T-helper 1 cell (primary cell): ENCODE measurements at places on chromosomes 11 and 22.

DNA sequence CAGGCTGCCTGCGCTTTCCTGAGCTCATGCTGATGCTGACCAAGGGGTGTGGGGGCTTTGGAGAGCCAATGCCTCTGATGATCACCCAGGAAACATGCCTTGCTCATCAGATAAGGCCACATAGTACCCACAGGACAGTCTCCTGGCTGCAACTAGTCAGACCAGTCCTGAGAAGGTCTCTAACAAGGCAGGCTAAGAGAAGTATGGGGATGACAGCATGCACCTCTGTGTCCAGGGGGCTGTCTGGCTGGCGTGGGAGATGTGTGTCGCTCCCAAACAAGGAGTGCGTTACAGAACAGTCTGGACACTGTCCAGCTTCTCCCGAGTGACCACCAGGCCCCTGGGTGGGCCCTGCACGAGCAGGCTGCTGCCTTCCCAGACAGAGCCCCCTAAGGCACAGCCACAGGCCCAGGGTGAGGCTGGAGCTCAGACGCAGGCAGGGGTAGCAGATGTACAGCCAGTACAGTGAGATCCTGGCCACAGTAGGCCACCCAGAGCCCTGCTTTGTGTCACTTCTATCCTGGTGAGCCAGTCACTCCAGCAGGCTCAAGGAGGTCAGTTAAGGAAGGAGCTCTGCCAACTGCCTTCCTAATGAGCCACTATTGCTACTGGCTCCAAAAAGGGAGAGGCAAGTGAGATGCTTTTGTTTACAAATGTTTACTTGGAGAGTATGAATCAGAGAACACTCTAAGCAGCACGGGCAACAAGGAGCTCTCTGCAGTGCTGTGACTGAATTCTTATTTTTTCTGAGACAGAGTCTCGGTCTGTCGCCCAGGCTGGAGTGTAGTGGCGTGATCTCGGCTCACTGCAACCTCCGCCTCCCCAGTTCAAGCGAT is 66.0 kb upstream of the CLTCL1 start:
- DNase-seq: no peak

- no peak for DNase-seq
Observed at GRCh38 chr22:41983513-41984405, 14.5 kb downstream of the SEPTIN3 start.

DNA sequence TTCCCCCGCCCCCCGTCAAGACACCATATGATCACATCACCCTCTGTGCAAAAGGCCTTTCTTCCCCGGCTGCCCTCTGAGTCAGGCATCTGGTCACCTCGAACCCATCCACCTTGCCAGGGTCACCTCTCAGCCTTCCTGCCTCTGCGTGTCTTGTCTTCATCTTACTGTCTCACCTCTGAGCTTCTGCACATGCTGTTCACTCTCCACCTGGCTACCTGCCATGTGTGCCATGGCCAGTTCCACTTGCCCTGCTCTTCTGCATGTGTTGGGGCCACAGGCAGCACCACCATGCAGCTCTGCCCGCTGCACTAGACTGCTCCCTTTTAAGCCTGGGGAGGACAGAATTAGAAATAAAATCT is 9.8 kb downstream of the ZNF74 start:
- no peak for DNase-seq

DNA sequence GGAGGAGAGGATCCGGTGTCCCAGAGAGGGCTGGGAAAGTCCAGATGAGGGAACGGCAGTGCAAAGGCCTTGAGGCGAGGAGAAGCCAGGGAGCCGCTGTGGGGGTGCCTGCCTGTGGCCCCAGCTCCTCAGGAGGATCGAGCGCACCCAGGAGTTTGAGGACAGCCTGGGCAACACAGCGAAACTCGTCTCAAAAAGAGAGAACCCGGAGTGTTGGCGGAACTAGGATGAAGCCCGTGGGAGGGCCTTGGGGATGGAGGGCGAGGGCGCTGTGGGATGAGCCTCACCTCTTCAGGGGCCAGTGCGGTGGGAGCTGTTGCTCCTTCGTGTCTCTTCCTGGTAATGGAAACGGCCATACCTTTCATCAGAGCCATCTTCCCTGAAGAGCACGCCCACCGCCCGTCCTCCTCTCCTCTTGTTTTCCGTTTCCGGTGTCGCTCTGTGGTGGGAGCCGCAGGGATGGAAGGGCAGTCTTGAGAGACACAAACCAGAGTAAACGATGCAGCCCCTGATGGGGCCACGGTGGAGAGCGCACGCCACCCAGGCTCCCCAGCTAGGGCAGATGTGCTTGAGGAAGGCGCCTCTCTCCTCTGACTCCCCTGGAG is 15.7 kb downstream of the TRMU start:
- no peak for DNase-seq

GRCh38 chr11:34783816-34784317 is 132.3 kb downstream of the APIP start:
- DNase-seq: no peak

- no peak for DNase-seq
Observed at GRCh38 chr22:28222976-28223745, 304.1 kb upstream of the PITPNB start.

DNA sequence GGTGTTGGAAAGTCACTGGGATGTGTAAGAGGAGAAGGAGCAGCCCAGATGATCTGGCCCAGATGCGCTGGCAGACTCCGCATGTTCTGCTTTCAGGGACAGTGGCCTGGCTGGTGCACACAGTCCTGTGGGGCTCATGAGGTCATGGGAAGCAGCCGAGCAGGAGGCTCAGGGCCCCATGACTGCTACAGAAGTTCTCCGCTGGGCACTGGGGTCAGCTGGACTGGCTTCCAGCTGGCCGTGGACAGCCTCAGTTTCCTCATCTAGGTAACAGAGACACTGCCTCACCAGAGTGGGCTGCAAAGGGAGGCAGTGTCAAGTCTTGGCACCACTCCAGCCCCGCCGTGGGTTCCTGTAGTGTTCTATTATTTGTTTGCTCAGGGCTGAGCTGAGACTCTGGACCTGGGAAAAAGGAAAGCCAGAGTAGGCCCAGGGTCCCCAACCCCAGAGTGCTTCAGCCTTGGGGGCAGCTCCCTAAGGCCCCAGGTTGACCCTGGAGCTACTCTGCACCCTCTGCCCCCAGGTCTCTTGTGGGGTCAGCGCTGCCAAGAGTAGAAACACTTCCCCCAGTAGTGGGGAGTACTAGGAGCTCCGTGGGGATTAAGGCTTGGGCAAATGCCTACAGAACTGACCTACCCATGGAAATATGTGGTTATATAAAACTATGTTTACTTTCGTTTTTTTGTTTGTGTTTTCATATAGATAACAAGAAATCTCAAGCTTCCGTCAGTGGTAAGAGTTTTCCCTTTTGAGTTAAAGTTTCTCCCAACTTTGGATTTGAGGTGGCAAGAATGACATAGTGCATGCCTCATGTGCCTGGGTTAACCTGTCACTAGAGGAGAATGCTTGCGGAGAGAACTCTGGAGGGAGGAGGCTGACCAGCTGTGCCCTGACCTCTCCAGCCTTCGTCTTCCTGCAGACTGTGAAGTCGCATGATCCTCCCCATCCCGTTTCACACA is 45.3 kb downstream of the MED15 start:
- DNase-seq: no peak

- DNase-seq: no peak
Observed at GRCh38 chr22:26884921-26885320, 227.5 kb downstream of the MIAT start.

GRCh38 chr22:39279170-39279850 is 34.5 kb upstream of the PDGFB start:
- no peak for DNase-seq

- no peak for DNase-seq
Observed at GRCh38 chr11:73664877-73665276, 18.5 kb downstream of the PLEKHB1 start.

DNA sequence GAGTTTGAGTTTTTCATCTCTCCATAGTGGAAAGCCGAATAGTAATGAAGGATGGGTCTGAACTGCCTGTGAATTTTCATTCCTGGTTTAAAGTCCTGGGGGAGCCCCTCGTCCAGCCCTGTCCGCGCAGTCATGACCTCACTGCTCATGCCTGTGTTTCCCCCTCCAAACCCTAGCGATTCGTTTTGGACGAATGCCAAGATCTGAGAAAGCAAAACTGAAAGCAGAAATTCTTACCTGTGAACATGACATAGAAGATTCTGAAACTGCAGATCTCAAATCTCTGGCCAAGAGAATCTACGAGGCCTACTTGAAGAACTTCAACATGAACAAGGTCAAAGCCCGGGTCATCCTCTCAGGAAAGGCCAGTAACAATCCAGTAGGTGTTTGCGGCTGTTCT is 30.5 kb downstream of the CDPF1 start:
- DNase-seq: no peak

GRCh38 chr11:17159441-17159840 is 48.3 kb downstream of the PIK3C2A start:
- no peak for DNase-seq

DNA sequence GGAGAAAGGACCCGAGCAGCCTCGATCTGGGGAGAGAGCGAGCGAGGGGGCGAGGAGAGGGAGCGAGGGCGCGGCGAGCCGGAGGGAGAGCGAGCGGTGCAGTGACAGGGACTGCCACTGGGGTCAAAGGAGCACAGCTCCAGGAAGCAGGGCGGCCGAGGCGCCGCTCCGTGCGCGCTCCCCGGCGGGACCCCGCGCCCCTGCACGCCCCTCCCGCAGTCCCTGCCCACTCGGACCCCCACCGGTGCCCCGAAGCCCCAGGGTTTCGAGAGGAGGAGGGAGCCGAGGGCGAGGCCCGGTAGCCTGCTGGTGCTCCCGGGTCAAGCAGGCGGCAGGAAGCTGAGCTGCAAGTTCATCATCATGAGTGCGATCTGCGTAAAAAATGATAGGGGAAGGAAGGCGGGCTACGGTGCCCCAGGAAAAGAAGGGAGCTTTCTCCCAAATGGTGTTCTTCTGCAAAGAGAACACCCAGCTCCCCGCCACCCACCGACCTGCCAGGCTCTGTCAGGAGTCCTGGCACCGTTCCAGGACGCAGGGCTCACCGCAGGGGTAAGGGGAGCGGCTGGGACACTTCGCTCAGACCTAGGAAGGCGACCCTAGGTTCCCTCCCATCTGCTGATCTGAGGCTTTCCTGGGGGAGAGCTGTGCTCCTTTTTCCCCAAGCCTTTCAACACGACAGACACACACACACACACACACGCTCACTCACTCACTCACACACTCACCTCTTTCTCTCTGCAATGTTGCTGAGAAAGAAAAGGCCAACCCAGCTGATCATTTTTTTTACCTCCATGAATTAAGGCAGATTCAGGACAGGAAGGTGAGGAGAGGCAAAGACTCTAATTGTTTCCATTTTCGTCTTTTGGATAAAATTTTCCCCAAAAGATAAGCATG is at the start of gene MPPED2:
Gene MPPED2, minus strand, starts transcription at position 103 of the 894 bp plus-strand sequence. CDS start 5,980 bp downstream, outside the sequence.
- DNase-seq: no peak

- DNase-seq: no peak
Observed at GRCh38 chr22:27609451-27609888, 192.1 kb downstream of the MN1 start.

DNA sequence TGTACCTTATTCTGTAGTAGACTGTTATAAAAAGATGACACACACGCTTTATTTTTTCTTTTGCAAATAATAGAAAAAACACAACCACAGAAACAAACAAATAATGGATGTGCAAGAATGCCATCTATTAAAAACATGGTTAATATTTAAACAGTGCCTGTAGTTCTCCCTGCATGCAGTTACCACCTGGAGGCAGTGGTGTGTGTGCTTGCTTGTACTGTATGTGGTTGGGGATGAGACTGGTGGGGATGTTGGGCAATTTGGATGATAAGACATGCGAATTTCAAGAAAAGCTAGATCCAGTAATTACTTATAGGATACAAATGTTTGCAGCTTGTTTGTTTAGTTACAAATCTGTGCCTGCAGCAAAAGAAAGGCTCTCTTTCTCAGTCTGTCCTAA is 3.6 kb downstream of the C11orf87 start:
- no peak for DNase-seq

DNA sequence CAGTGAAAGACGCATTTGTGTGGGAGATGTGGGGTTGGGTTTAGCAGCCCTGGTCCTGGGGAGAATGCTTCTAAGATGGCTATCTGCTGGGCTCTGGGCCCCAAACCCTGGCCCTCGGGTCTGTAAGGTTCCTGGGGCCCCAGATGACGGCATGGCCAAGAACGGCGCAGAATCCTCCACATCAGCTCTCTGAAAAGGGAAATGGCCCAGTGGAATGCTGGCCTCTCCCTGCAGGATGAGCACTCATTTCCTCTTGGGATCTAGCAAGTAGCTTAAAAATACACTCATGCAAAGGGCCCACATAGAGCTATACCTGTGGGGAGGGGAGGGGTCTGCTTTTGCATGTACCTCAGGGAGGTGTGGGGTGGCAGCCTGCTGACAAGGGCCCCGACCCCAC is 37.5 kb upstream of the LINC01488 start:
- no peak for DNase-seq

DNA sequence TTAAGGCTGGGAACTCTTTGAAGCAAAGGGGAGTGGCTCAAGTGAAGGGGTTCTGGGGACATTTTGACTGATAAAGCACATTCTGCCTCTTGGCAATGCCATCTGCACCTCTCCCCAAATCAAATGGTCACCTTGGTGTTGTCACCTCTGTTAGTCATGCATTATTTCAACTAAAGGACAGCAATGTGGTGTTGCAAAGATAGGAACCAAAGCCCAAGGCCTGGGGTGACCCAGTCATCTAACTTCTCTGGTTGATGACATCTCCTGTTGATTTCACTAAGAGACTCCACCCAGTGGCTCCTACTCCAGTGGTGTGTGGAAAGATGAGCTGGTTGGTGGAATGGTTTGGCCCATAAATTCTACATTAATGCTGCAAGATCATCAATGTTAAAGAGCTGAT is 7.8 kb upstream of the MS4A1 start:
- no peak for DNase-seq

GRCh38 chr11:38990139-38990538 is 2392.1 kb upstream of the RAG2 start:
- DNase-seq: no peak

DNA sequence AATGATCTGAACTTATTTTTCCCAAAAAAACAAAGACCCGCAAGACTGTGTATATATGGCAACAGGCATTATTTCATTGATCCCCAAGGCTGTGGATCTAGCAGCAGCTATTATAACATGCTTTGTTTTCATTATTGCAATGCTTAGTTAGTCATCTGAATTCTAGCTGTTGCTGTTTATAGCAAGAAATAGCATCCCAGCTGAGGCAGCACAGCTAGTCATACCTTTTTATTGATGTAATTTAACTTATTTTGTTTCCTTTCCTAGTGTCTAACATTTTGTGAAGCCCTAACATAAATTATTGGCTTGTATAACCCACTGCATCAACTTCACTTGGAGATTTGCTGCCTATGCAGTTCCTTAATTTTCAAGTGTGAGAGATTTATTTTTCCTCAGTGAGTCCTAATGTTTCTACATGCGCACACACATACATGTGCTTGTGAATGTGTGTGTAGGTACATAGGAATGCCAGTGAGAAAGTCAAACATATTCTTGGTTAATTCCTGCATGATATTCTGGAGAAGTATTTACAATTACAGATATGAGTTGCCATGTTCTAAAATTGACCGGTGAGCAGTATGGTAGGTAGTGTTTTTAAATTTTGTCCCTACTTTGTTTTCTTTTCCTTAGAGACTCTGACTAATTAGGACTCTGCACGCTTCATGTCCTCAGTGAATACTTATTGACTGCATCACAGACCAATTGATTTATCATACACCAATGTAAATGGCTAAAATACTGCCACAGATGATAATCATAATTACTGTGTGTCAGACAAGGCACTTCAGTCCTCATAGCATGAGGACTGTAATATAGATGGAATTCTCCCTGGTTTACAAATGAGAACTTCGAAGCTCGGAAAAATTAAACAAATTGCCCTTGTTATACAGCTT is 119.3 kb downstream of the WNT11 start:
- DNase-seq: no peak

GRCh38 chr22:37604875-37605274 is 3.8 kb upstream of the GGA1 start:
- DNase-seq: peak; percentile 62
